ENCODE measurements at places on chromosomes 3 and 15.
A peak's percentile ranks its signal among the peaks of the same experiment; 100 is the strongest.

DNA sequence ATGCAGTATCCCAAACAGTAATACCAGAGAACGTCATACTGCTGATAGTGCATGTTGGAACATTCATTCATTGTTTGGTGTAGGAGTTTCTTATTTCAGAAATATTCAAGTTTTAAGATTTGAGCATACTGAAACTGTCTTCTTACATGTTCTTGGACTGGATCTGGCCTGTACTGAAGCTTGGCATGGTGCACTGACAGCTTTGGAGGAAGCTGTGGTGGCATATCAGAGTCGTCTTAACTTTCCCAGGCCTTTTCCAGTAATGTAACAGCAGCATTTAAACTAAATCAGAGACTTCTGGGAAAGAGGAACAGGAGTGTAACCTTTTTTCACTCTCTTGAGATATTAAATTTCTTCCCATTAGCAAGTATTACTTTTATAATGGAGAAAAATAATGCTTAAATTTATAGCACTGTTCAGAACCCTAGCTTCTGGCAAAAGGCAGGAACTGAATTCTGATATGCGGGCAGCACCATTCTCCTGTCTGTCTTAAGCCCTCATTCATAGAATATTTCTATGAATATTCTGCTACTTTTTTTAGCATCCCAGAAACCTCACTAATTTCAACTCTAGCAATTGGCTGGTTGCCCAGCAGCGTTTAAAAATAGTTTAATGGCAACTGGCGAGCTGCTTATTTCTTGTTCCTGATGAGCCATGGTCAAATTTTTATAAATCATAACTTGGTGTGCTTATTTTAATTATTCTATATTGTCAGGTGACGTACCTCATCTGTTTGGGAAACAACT lies 31.1 kb downstream of the DNAJC13 start:
- DNase-seq = no peak

GRCh38 chr3:134667956-134668355 lies 17.1 kb upstream of the KY start:
- DNase-seq = no peak

DNA sequence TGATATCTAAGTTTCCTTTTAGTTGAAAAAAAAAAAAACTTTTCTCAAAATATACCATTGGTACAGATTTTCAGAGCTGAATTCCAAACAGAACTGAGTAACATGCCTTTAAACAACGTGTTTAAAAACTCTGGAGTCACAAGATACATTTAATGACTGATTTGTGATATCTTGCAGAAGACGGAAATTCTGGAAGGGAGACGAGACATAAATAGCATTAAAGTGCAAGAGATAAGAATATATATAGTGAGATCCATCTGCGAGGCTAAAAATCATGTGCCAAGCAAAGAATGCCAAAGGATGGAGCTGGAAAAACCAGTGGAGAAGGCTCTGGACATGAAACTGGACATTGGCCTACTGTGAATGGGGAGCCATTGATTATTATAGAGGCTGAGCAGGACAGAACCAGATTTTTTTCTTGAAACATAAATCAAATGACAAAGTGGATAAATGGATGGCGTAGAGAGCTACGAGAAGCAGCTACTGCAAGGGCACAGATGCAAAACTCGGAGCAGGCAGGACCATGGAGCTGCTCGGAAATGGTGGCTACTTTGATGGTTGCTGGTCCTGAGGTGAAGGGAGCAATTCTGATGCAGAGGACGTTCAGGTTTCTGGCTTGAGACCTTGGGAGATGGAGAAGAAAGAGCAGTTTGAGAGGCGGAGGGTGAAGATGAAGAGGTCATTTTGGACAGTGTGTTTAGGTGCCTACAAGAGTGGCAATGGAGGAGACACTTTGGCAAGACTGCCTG lies 88.8 kb downstream of the CPN2 start:
- DNase-seq = no peak

DNA sequence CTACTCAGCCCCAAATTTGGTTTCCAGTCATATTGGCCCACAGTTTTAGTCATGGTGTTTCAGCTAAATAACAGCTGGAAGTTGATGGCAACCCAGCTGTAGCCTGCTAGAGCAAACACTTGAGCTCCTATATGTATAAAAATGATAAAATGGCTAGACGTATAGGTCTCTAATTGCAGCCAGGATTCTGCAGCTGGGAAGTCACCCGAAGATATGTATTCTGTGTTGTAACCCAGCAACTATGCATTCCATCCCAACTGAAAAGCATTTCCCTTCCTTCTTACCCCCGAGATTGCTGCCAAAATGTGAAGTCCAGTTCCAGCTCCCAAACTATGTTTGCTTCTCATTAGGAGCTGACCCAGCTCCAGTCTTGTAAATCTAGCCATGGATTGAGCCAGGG lies 408.4 kb downstream of the AGBL1 start:
- DNase-seq = no peak

- DNase-seq = no peak
Observed at GRCh38 chr3:138097192-138098172, 17.9 kb downstream of the DZIP1L start.

- DNase-seq = peak; percentile 13
Observed at GRCh38 chr3:65778968-65779367, 259.8 kb downstream of the MAGI1 start.
